Stimulated activated CD8-positive, alpha-beta memory T cell treated with anti-CD3 and anti-CD28 coated beads, Interleukin-4, amount 100 ng/mL, for 4 hours (primary cell): ENCODE measurements at places on chromosomes 3 and 15.

DNA sequence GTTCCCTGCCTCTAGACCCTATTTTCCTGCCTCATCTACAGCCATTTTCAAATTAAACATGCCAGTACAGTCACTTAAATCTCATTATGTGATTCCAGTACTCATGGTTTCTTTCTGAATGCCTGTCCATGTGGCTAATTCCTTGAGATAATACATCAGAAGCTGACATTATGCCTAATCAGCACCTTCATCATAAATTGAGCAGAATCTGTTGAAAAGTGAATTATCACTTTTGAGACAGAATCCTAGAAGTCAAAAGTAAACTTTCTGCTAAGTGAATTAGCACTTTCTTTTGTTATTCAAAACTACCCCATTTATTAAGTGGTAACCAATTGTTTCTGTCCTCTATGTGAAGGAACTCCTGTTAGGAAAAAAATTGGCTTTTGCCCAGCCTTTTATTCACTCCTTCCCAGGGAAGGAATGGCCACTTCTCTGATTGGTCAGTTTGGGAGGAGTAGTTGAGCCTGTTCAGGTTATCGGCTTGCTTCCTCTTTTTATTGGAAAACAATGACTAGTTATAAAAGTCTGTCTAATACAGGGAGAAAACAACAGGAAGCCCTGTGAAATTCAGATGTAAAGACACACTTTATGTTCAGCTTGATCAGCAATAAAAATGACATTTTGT is 40.5 kb downstream of the OSTN start:
- DNase-seq, result no peak

- DNase-seq, result no peak
These were observed 22.2 kb upstream of the GMPPB start for GRCh38 chr3:49745986-49746385.

DNA sequence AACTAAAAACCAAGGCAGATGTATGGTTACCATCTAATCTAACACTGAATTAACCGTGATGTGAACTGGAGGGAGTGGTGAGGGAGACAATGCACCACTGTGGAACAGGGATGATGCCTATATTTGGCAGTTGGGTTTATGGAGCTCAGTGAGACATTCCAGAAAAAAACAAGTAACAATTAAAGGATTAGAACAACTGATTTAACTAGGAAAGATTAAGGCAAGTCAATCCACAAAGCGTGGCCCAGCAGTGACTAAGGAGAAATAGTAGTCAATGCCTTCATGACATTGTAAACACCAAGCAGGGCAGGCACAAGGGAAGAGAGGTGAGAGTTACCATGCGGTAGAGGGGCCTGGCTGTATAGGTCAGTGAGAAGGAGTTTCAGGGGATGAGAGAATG is 38.1 kb downstream of the CHAC1 start:
- DNase-seq, result no peak

GRCh38 chr3:15562560-15562959 is 38.8 kb downstream of the HACL1 start:
- DNase-seq, result no peak

DNA sequence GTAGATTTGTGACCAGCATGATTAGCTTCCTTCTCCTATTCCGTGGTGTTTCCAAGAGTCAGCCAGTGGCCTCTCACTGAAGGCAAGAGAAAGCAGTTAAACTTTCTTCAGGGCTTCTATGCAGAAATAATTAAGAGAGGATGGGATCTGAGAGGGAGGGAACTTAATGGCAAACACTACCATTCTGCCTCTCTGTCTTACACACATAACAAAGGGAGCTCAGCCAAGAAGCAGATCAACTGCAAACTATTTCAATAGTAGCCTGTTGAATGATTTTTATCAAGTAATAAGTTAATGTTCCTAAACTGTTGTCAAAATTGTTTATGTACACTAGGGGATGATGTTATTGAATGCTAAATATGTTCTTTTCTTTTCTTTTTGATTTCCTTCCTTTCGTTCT is 11.8 kb downstream of the OXSR1 start:
- DNase-seq, result no peak
